T-helper 2 cell treated with Interferon-gamma antibody and Interleukin-4, amounts not matched to agents 100 ng/mL and 5 ng/mL, for 36 hours (primary cell): ENCODE measurements at places on chromosomes 5 and 9. TPM values are rescaled to one million over a fixed set of nuclear protein-coding genes. Genes with fewer than 3 reads are reported as not detected.

SLC35D2 gene
- total RNA-seq: 6.0 and 6.8 TPM in 2 replicates

C5orf58 gene
- not detected in 2 replicates for total RNA-seq

PLCXD3 gene
- not detected in 2 replicates for total RNA-seq

PIGO gene
- 26.4 and 33.4 TPM in 2 replicates for total RNA-seq

VCAN gene
- not detected in 2 replicates for total RNA-seq

ENTPD8 gene
- total RNA-seq: not detected in 2 replicates

PAEP gene
- not detected in 2 replicates for total RNA-seq

GTF2H2C gene
- total RNA-seq: 34.1 and 36.7 TPM in 2 replicates

UHRF2 gene
- 76.5 and 81.1 TPM in 2 replicates for total RNA-seq

NNT gene
- 87.2 and 89.5 TPM in 2 replicates for total RNA-seq

RPL37 gene
- total RNA-seq: 1,530 and 1,537 TPM in 2 replicates

PCDHA7 gene
- not detected in 2 replicates for total RNA-seq

JMY gene
- total RNA-seq: 3.6 and 3.7 TPM in 2 replicates

IL4 gene
- 4.0 and 7.9 TPM in 2 replicates for total RNA-seq

SLC27A6 gene
- total RNA-seq: not detected in 2 replicates

XRCC4 gene
- 11.3 and 11.4 TPM in 2 replicates for total RNA-seq

CCDC187 gene
- total RNA-seq: 0.02 TPM in 1 of 2 replicates, not detected in the other

SLC36A1 gene
- 6.9 and 8.9 TPM in 2 replicates for total RNA-seq

TAF11L12 gene
- total RNA-seq: not detected in 2 replicates

GRM6 gene
- not detected in 2 replicates for total RNA-seq

TEK gene
- not detected in 2 replicates for total RNA-seq

CNTLN gene
- 1.7 and 1.8 TPM in 2 replicates for total RNA-seq

SLC6A19 gene
- not detected in 2 replicates for total RNA-seq

SPINK13 gene
- total RNA-seq: not detected in 2 replicates

CAMK4 gene
- total RNA-seq: 106 and 112 TPM in 2 replicates

SHC3 gene
- total RNA-seq: not detected in 2 replicates

IL3 gene
- total RNA-seq: 0.82 TPM in 2 replicates

NUP188 gene
- 103 and 109 TPM in 2 replicates for total RNA-seq

SPATA6L gene
- 0.14 and 0.27 TPM in 2 replicates for total RNA-seq

RNF180 gene
- total RNA-seq: not detected in 2 replicates

CCL27 gene
- 0.25 and 0.84 TPM in 2 replicates for total RNA-seq

NFIB gene
- total RNA-seq: not detected in 2 replicates

CSNK1A1 gene
- total RNA-seq: 171 and 172 TPM in 2 replicates

BTNL8 gene
- not detected in 2 replicates for total RNA-seq

ZNF658 gene
- total RNA-seq: 3.1 and 3.8 TPM in 2 replicates

CYLC2 gene
- total RNA-seq: not detected in 2 replicates

ANXA2R gene
- 26.2 and 26.6 TPM in 2 replicates for total RNA-seq
